ENCODE measurements at places on chromosomes 4 and X. TPM values are rescaled to one million over a fixed set of nuclear protein-coding genes. Genes with fewer than 3 reads are reported as not detected.

- no peak for DNase-seq
- H3K36me3 ChIP-seq = no peaks in the 10 kb centered on the region
- no peaks in the 10 kb centered on the region for H3K27me3 ChIP-seq
- no peak overlapping the region for H3K27ac ChIP-seq
- no peak overlapping the region for H3K4me3 ChIP-seq
Measured at GRCh38 chrX:67787196-67787595, 243.4 kb downstream of the AR start.

GRCh38 chr4:107046261-107046660, 10.1 kb upstream of the DKK2 start:
- no peak overlapping the region for H3K27ac ChIP-seq
- no peak overlapping the region for H3K4me3 ChIP-seq
- H3K27me3 ChIP-seq = no peaks in the 10 kb centered on the region

The ASB9 gene
- total RNA-seq = not detected

- H3K27ac ChIP-seq = no peak overlapping the region
- no peaks in the 10 kb centered on the region for H3K27me3 ChIP-seq
- H3K4me3 ChIP-seq = no peak overlapping the region
- no peak for DNase-seq
- no peaks in the 10 kb centered on the region for H3K36me3 ChIP-seq
Measured at GRCh38 chr4:47120783-47121182, 89.4 kb downstream of the GABRB1 start.

GRCh38 chr4:65482410-65482809, 187.9 kb downstream of the EPHA5 start:
- DNase-seq = no peak
- H3K27me3 ChIP-seq = no peaks in the 10 kb centered on the region
- no peak overlapping the region for H3K27ac ChIP-seq
- no peak overlapping the region for H3K4me3 ChIP-seq
- H3K4me1 ChIP-seq = no peaks in the 10 kb centered on the region
- no peaks in the 10 kb centered on the region for H3K36me3 ChIP-seq

GRCh38 chrX:147537172-147537571, 374.5 kb upstream of the FMR1 start:
- H3K4me1 ChIP-seq = no peaks in the 10 kb centered on the region
- H3K27ac ChIP-seq = no peak overlapping the region
- no peak for DNase-seq
- no peaks in the 10 kb centered on the region for H3K36me3 ChIP-seq
- no peak overlapping the region for H3K4me3 ChIP-seq

DNA sequence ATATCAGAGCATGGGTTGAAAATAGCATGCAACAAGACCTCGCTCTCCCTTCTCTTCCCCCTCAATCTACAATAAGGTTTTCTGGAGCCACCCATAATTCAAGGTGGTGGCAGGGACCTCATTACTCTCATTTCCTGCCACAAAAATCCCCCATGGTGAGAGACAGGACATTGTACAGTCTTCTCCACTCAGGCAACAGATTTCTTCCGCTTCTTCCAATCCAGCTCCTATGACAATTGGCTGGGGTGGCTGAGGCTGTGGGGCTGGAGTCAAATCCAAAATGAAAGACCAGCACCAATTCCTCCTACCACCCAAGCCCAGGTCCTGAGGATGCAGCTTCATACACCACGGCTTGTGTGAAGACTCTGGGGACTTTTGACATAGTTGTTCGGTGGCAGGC, 40.3 kb upstream of the NKRF start:
- peak overlapping the region; percentile 29 for H3K27ac ChIP-seq
- no peaks in the 10 kb centered on the region for H3K27me3 ChIP-seq
- peak; percentile 26 for DNase-seq

DNA sequence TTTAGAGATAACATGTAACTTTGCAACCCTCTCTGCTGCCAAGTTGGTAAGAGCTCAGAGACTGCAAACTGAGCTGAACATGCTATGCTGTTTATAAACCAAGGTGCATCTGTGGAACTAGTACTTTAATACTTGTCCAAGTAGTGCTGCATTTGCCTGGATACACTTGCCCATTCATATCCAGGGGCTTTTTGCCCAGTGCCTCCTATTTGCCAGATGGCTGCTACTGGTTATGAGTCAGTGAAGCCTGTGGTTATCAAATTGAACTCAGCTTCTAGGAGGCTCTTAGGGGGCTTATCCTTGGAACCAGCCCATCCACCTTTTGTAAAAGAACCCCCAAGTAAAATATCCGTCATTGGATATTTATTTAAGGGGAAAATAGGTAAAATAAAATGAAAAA, 79.6 kb downstream of the AFF2 start:
- H3K4me1 ChIP-seq = no peaks in the 10 kb centered on the region
- no peak for DNase-seq

- no peak overlapping the region for H3K27ac ChIP-seq
- H3K4me3 ChIP-seq = no peak overlapping the region
- no peaks in the 10 kb centered on the region for H3K36me3 ChIP-seq
- no peak for DNase-seq
Measured at GRCh38 chrX:147403040-147403439, 508.7 kb upstream of the FMR1 start.

- DNase-seq = no peak
- no peak overlapping the region for H3K27ac ChIP-seq
- no peaks in the 10 kb centered on the region for H3K36me3 ChIP-seq
- H3K4me3 ChIP-seq = no peak overlapping the region
- H3K27me3 ChIP-seq = no peaks in the 10 kb centered on the region
- H3K4me1 ChIP-seq = peaks cover 36% of the 10 kb centered on the region
Measured at GRCh38 chrX:13691841-13692371, 3.0 kb downstream of the RAB9A start.

DNA sequence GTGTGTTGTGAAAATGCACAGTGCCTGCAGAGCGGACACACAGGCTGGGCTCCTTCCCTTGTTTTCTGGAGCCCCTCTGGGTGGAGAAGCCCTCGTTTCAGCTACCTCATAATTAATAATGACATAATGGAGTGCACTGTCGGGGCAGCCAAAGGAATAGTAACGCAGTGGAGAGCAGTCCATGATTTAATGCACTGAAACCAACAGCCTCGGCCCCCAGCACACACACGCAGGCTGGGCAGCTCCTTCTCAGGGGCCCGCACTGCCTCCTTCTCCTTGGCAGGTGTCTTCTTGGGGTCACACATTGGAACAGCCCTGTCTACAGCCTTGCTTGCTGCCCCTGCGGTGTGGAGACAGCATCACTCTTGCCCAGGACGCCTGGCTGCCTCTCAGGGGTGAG, 89.2 kb downstream of the DCTD start:
- no peak overlapping the region for H3K27ac ChIP-seq
- no peaks in the 10 kb centered on the region for H3K36me3 ChIP-seq
- no peak for DNase-seq
- no peak overlapping the region for H3K4me3 ChIP-seq
- no peaks in the 10 kb centered on the region for H3K4me1 ChIP-seq

The GLA gene
- total RNA-seq = 26.8 TPM

The TLR1 gene
- 16.3 TPM for total RNA-seq

The PGAM4 gene
- not detected for total RNA-seq

The SLC9A7 gene
- total RNA-seq = 3.2 TPM

DNA sequence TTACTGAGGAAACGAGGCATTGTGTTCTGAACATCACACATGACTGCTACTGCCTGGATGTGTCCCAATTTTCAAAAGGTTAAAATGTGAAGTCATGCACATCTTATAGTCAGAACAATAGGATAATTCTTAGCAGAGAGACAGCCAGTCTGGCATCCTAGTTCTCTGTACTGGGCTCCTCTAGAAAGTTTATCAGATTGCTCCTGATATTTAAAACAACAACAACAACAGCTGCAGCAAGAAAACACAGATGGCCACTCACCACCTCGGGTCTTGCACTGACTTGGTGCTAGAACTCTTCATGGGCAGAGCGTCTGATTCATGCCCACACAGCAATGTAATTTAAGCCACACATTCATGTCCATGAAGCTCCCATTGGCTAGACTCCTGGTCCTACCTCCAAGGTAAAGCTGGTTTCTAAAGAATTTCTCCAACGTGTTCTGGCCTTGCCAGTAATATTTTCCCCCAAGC, 33.3 kb upstream of the SLC2A9 start:
- peaks cover 7% of the 10 kb centered on the region for H3K36me3 ChIP-seq
- no peak overlapping the region for H3K4me3 ChIP-seq
- H3K4me1 ChIP-seq = no peaks in the 10 kb centered on the region
- no peak overlapping the region for H3K27ac ChIP-seq
- H3K27me3 ChIP-seq = no peaks in the 10 kb centered on the region

The CYBB gene
- total RNA-seq = 1.6 TPM

DNA sequence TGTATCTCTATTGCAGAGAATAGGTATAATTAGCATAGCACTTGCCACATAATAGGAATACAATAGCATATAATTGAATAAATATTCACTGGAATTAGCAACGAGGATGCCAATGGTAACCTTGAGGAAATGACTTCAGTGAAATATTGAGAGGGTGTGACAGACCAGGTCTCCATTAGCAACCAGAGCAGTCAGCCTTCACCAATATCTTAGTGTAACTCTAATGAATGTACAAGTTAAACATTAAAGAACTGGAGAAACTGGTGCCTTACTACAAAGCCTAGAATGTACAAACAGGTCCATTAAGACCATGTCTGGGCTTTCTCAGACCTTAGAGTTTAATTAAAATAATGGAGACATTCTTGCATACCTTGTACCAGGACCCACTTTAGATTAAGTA, 143.0 kb downstream of the MAGEB17 start:
- H3K27ac ChIP-seq = no peak overlapping the region
- H3K27me3 ChIP-seq = no peaks in the 10 kb centered on the region
- no peaks in the 10 kb centered on the region for H3K4me1 ChIP-seq
- no peaks in the 10 kb centered on the region for H3K36me3 ChIP-seq
- no peak overlapping the region for H3K4me3 ChIP-seq

The GPRASP2 gene
- total RNA-seq = 2.6 TPM

The FRAS1 gene
- not detected for total RNA-seq

- no peak overlapping the region for H3K27ac ChIP-seq
- no peaks in the 10 kb centered on the region for H3K4me1 ChIP-seq
- no peak overlapping the region for H3K4me3 ChIP-seq
- H3K36me3 ChIP-seq = no peaks in the 10 kb centered on the region
- DNase-seq = no peak
- H3K27me3 ChIP-seq = no peaks in the 10 kb centered on the region
Measured at GRCh38 chr4:163467082-163467770, 6.3 kb downstream of the TKTL2 start.

The RPL36A gene
- 417 TPM for total RNA-seq

GRCh38 chr4:17500574-17500973, 11.3 kb downstream of the QDPR start:
- DNase-seq = no peak
- H3K27ac ChIP-seq = no peak overlapping the region
- no peak overlapping the region for H3K4me3 ChIP-seq
- H3K4me1 ChIP-seq = no peaks in the 10 kb centered on the region
- H3K36me3 ChIP-seq = peaks cover 70% of the 10 kb centered on the region
- no peaks in the 10 kb centered on the region for H3K27me3 ChIP-seq

- no peak for DNase-seq
- no peaks in the 10 kb centered on the region for H3K4me1 ChIP-seq
- no peaks in the 10 kb centered on the region for H3K36me3 ChIP-seq
- no peak overlapping the region for H3K27ac ChIP-seq
- no peaks in the 10 kb centered on the region for H3K27me3 ChIP-seq
Measured at GRCh38 chr4:125389713-125390112, 75.0 kb downstream of the FAT4 start.

Measured in CD4-positive, alpha-beta T cell (primary cell).